ENCODE measurements at places on chromosomes 3 and 15.

- DNase-seq = no peak
These were observed 101.0 kb downstream of the ATG7 start for GRCh38 chr3:11373235-11373634.

DNA sequence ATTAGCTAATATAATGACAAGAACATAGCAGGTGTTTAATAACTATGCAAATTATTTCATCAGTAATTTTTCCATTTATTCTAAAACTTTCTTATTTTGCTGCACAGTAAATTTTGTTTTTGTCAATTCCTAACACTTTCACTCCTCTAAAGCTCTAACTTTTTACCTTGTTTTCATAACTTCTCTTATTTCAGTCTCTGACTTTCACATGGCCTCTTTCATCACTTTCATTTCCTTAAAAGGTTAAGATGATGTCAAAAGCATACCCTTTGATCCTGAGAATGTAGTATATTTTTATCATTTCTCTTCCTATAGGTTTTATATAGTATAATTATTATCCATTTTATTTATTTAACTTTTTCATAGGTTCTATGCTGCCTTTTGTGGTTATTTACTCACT is 1325.8 kb upstream of the ALCAM start:
- DNase-seq = no peak

DNA sequence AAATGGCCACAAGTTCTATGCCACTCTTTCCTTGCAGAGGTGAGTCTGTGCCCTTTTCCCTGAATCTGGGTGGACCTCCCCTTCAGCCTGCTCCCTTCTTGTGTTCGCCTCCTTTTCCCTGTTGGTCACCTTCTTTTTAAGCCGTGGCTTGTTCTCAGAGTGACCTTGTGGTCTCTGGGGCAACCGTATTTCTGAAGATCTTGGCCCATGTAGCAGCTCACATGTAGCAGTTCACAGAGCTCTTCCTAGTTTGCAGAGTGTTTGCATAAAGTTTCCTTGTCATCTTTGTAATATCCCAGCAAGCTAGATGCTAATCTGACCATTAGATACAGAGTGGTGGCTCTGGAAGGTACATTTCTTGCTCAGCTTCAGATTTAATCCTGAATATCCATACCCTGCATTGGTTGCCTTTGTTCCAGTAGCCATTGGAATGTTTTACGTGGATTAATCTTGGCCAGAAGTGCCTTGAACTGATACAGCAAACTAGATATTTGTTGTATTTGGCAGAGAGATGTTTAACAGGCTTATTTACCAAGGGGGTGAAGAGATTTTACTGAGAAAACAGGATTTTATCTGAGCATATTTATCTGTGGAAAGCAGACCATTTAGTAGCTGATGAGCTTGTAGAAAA is 40.7 kb upstream of the BSN start:
- no peak for DNase-seq

- DNase-seq = no peak
These were observed 33.7 kb upstream of the SYNM start for GRCh38 chr15:99071091-99071680.

DNA sequence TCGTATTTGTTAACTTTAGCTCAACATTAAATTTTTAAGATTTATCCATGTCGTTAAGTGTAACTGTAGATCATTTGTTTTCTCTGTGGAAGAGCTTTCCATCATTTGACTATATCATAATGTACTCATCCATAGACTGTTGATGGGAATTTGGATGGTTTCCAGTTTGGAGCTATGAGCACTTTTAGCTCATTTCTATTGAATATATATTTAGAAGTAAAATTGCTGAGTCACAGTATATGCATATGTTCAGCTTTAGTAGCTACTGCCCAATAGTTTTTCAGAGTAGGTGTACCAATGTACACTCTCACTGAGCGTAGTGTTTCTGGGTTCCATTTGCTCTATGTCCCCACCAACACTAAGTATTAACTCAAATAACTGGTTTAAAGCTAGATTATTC is 263.0 kb downstream of the ULK4 start:
- DNase-seq = no peak

DNA sequence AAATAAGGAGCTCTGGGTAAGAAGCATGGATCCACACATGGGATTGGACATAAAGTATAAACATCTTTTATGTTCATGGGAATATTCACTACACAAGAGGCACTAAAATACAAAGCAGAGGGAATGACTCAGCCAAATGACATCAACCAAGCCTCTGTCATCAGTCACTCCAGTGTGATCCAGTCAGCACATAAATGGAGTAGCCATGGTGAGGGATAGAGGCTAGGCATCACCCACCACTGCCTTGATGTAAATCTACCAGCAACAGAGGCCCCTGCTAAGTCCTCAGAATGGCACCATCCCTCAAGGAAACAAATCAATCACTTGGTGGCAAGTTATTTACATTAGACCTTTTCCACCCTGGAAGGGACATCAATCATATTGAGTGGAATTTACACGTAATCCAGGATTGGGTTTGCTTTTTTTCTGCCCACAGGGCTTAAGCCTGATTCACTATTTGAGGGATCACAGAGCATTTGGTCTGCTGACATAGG is 27.2 kb downstream of the VEPH1 start:
- DNase-seq = no peak

DNA sequence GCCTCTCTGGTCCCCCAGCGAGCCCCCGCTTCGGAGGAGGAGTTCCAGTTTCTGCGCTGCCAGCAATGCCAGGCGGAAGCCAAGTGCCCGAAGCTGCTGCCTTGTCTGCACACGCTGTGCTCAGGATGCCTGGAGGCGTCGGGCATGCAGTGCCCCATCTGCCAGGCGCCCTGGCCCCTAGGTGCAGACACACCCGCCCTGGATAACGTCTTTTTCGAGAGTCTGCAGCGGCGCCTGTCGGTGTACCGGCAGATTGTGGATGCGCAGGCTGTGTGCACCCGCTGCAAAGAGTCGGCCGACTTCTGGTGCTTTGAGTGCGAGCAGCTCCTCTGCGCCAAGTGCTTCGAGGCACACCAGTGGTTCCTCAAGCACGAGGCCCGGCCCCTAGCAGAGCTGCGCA is 3.5 kb downstream of the PML start:
- DNase-seq = no peak

DNA sequence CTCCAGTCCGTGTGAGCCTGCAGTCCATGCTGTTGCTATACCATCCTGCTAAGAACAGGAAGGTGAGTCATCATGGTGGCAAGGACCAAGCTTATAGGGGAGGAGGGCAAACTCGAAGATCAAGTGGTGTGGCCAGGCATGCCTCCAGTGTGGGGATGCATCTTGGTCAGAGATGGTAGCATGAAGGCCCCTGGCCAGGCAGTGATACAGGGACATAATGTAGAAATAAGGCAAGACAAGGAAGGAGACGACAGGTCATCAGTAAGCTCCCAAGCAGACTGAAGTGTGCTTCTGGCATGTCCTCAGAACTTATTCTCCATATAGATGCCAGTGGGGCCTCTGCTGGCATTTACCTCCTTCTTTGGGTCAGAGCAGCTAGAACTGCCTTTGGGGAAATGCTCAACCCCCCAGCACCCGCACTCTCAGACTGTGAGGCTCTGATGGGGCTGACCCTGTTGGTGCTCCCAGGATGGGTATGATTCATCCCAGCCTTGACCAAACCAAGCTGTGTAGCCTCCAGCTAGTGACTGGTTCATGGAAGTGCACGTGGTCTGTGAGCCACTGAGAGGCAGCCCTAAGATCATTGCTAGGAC is 52.5 kb upstream of the ATP2B2 start:
- no peak for DNase-seq

DNA sequence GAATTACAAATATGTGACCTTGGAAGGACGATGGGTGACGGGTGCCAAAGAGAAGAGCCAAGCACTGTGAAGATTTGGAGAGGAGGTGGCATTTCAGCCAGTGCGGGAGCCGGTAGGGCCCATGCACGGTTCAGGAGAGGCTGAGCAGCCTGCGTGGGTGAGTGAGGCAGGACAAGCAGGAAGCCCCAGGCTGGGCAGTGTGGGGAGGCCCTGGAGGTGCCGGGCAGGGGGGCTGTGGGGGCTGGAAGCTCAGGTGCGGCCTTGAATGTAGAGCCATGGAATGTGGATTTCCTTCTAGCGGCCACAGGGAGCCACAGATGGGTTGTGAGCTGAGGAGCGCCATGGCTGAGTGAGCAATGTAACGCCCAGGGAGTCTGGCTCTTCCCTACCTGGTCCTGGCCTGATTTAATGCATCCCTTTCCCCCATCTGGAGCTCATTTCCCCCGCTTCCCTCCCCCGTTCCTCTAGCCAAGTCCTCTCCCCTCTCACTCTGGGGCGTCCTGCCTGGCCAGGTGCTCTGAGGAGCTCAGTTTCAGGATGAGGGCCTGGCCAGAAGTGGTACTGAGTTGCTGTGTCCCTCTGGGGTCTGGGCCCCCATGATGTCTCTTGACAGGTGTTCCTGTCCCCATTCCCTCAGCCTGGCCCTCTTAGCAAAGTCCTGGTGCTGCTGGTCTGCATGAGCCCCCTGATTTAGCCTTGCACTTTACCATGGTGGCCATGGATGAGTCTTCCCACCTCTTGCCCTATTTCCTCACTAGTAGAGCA is 41.8 kb upstream of the IQSEC1 start:
- no peak for DNase-seq

DNA sequence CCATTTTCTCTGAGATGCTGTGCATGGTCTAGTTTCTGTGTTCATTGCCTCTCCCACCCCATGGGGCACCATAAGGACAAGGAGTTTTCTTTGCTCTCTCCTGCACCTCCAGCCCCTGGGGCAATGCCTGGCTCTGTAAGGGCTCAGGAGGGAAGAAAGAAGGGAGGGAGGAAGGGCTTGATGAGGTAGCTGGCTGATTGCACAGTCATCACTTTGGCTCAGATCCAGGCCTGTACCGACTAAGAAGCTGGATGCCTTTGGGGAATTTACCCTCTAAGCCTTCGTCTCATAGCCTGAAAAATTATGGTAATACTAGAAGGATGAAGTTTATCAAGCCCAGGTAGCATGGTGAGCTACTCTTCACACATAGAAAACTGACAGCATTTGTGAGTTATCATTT is 382.9 kb downstream of the GABRG3 start:
- DNase-seq = no peak

GRCh38 chr3:184336547-184337398 is 627 bp upstream of the FAM131A start:
- no peak for DNase-seq

DNA sequence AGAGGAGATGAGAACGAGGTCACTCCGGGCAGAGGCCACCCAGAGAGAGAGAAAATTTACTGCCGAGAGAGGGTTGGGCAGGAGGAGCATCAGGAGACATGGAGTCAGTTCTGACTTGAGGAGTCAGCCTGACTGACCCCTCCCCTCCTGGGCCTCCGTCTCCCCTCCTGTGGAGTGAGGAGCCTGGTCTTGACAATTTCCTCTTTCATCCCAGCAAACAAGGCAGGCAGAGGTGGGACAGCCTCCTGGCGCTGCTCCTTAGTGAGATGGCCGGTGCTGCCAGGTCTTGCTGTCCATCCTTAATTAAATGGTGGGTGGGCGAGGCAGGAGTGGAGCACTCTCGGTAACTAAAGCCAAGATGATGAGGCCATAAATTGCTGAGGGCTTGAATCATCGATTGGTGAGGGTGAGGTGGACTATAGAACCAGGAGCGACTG is 60.6 kb downstream of the CYP11A1 start:
- DNase-seq = no peak

GRCh38 chr3:171977860-171978259 is 61.5 kb upstream of the FNDC3B start:
- DNase-seq = no peak

Measured in memory B cell (primary cell).